ENCODE measurements at places on chromosomes 5 and 9.

DNA sequence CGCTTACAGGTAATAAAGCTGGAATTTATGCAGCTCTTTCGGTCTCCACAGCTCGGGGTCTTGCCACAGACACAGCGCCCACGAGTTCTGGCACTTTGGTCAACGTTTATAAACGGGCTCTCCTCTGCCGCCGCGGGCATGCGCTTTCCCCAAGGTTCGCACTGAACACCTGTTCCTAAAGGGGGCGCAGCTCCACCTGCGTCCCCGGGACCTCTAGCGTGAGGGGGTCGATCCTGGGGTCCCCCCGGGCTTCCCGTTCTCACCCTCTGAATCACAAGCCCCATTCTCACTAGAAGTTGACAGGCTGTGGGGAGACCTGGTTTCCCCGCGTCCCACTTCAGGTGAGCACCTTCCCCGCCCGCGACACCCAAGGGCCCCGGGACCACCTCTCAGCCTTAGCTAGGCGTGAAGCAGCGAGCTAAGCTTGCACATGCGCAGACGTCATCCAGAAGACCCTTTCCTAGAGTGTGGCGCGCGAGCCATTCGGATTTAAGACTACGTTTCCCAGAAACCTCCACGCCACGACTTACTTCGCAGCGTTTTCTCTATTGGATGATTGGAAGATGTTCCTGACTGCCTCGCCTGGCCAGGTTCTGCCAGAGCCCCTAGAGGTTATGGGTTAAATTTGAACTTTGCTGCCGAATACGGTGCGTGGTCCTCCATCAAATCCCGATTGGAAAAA, 21.3 kb upstream of the ZNF782 start:
- DNase-seq: peak; percentile 92

DNA sequence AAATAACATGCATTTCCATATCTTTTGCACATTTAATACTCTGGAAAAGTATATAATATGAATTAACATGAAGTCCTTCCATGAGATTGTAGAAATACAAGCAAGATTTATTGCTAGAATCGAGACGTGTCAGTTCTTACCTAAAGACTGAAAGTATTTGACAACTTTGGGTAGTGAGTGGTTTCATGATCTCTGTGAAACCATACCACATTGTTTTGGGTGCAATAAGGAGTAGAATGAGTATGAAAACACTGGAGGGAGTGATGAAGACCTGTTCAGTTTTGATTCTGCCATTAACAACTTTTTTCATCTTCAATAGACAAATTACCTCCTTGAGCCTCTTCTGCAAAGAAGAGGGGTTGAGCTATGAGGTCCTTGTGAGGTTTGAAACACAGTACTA, 133.7 kb downstream of the NUDT12 start:
- no peak for DNase-seq

DNA sequence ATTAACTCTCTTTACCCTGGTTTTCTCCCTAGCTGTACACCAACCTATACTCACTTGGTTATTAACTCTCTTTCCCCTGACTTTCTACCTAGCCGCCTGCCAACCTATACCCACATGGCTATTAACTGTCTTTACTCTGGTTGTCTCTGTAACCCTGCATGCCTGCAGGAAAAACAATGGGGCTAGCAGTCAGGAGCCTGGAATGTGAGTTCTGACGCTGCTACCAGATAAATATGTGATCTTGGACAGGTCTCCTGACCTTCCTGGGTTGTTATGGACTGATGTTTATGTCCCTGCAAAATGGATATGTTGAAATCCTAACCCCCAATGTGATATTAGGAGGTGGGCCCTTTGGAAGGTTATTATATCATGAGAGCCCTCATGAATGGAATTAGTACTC, 119.2 kb downstream of the SMARCA2 start:
- DNase-seq: no peak

DNA sequence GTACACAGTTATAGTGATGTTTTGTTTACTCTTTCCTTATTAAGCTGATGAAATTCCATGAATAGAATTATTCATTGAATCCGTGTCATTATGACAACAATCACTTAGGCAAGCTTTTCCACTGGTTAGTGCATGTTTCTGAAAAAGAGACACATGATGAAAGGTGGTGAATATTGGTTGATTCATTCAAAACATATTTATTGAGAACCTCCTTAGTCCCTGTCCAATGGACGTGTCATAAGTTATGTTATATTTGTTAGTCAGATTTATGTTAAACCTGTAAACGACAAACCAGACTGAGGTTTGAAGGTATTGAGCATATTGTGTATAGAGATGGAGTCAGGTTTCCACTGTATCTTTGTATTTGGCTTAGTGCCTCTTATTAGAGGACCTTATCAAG, 1888.9 kb upstream of the CDH6 start:
- DNase-seq: no peak

DNA sequence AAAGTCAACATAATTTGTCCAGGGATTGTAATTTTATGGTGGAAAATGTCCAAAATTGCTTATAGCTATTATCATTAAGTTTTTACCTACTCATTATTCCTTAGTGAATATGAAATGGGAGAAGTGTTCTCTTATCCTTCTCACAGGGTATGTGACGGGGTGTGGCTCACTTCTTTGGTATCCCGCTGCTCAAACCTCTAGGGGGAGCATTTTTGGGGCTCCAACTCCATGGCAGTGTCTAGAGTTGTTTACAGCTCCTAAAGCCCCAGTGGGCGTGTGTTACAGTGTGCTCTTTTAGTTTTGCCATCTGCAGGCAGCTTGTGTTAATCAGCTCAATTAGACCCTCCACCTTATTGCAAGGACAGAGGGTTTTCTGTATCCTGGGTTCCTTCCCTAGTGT, 89.4 kb downstream of the CDKN2A start:
- no peak for DNase-seq

- DNase-seq: no peak
Measured at GRCh38 chr5:565782-566440, 41.7 kb upstream of the SLC9A3 start.
